ENCODE measurements at places on chromosomes 5 and 9.

DNA sequence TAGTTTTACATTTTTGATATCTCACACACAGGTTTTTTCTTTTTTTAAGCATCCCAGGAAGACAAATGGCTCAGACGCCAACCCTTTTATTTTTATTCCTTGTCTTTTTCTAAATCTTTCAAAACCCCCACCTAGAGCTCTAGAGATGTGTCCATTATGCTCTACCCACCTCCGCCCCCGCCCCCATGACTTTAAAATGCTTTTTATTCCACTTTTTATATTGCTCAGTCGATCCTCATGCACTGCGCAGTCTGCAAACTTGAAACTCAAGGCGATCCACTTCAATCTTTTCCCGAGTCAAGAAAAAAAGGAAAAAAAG lies 411 bp upstream of the MAT2B start:
- H3K4me3 ChIP-seq, result peak overlapping the region; percentile 87
- peaks cover 42% of the 10 kb centered on the region for H3K4me1 ChIP-seq
- peaks cover 27% of the 10 kb centered on the region for H3K36me3 ChIP-seq
- H3K27me3 ChIP-seq, result no peaks in the 10 kb centered on the region

- no peak overlapping the region for H3K27ac ChIP-seq
- DNase-seq, result no peak
- H3K4me1 ChIP-seq, result peaks cover 2% of the 10 kb centered on the region
Measured at GRCh38 chr5:90909101-90909503, 350.5 kb downstream of the ADGRV1 start.

DNA sequence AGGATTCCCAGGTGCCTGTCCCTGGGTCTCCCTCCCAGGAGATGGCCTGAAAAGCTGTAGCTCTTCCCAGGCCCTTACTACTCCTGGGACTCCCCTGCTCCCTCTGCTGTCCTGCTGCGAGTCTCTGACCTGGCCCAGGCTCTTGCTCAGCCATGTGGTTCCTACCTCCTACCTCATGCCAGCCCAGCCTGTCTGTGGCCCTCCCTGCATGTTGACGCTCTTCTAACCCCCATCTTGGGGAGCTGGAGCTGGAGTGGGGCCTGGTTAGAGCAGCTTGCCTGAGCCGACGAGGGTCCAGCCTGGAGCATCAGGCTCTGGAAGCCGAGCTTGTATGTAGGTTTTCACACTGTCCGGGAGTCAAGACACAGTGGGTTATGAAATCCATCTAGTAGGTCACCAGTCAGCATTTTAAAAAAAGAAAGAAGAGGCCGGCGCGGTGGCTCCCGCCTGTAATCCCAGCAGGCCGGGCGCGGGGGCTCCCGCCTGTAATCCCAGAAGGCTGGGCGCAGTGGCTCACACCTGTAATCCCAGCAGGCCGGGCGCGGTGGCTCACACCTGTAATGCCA lies 244.4 kb downstream of the FANCC start:
- DNase-seq, result no peak
- H3K27me3 ChIP-seq, result no peaks in the 10 kb centered on the region
- no peaks in the 10 kb centered on the region for H3K4me1 ChIP-seq
- H3K4me3 ChIP-seq, result no peak overlapping the region
- H3K27ac ChIP-seq, result no peak overlapping the region

DNA sequence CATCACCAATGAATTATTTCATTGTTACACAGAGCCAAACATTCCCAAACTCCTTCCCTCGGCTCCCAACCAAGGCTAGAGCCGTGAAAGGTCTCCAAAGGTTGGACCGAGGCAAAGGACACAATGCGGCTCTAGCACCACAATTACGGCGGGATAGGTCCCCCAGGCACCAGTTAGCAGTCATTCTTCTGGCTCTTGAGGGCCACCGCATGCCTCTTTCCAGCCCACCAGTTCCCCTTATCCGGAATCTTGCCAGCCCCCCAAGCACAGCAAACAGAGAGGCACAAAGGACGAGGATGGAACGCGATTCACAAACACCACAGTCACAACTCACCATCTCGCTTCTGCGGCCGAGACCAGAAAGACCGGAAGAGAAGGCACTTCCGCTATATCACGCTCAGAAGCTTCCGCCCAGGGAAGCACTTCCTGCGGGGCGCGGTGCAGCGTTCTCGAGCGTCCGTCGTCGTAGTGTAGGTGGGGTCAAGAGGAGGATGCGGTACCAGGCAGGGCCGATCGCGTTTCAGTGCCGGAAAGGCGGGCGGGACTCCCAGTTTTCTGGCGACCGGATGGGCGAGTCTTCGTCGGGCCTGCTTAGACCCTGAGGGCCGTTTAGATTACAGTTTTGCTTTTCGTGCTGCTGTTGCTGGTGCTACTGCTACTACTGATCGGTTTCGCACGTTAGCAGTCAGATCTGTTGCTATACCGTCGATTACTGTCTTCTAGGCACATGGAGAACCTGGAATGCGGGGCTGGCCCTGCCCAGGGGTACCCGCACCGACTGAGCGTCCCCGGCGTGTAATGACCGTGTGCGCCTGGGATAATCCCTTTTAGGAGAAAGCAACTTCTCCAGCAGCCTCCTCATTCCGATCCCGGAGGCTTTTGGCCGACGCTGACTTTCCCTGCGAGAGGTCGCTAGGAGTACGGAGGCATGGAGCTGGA lies at the start of gene RPL37:
Gene RPL37 (minus strand): TSS at position 374 of the 939 bp plus-strand sequence. CDS start 37 bp downstream, at position 337.
- peaks cover 58% of the 10 kb centered on the region for H3K36me3 ChIP-seq
- peak; percentile 91 for DNase-seq
- peak within 1 kb of the TSS; percentile 98 for H3K27ac ChIP-seq
- H3K27me3 ChIP-seq, result no peaks in the 10 kb centered on the region
- H3K4me3 ChIP-seq, result peak within 1 kb of the TSS; percentile 99
- H3K4me1 ChIP-seq, result peaks cover 47% of the 10 kb centered on the region

GRCh38 chr5:80607832-80608231 lies 37.8 kb upstream of the ANKRD34B start:
- peaks cover 3% of the 10 kb centered on the region for H3K4me1 ChIP-seq
- peaks cover 3% of the 10 kb centered on the region for H3K36me3 ChIP-seq
- H3K4me3 ChIP-seq, result no peak overlapping the region
- no peak overlapping the region for H3K27ac ChIP-seq
- no peaks in the 10 kb centered on the region for H3K27me3 ChIP-seq

- H3K4me1 ChIP-seq, result peaks cover 13% of the 10 kb centered on the region
- H3K36me3 ChIP-seq, result no peaks in the 10 kb centered on the region
- no peak overlapping the region for H3K4me3 ChIP-seq
Measured at GRCh38 chr9:93357649-93358048, 93.8 kb upstream of the FAM120A start.

DNA sequence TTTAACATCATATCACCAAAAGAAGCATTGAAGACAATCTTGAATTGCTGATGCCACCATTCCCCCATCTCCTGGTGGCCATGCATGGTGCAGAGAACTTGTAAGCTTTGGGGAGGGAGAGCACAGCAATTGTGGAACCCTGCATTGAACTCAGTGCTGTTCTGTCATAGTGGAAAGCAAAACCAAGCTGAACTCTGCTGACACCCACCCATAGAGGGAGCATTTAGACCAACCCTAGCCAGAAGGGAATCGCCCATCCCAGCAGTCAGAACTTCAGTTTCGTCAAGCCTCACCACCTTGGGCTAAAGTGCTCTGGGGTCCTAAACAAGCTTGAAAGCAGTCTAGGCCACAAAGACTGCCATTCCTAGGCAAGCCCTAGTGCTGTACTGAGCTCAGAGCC lies 37.4 kb upstream of the RUSC2 start:
- no peak overlapping the region for H3K4me3 ChIP-seq
- no peaks in the 10 kb centered on the region for H3K4me1 ChIP-seq
- peaks cover 15% of the 10 kb centered on the region for H3K27me3 ChIP-seq
- no peaks in the 10 kb centered on the region for H3K36me3 ChIP-seq

GRCh38 chr9:120770931-120771330 lies 22.3 kb downstream of the FBXW2 start:
- H3K36me3 ChIP-seq, result peaks cover 76% of the 10 kb centered on the region
- H3K27ac ChIP-seq, result peak overlapping the region; percentile 51
- no peak overlapping the region for H3K4me3 ChIP-seq
- H3K4me1 ChIP-seq, result peaks cover 45% of the 10 kb centered on the region

DNA sequence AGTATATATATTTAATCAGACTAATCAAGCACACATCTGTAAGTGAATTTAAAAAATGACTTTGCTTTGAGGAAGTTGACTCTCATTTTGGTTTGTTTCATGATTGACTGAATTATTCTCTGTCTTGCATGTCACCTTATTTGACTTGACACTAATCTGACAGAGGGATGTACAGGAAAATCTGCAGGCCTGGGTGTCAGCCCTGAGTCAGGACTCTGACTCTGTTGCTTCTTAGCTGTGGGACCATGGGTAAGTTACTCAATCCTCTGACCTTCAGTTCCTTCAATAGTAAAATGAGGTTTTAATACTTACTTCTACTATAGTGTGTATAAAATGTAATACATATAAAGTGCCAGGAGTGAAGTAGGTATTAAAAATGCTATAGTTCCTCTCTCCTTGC lies 415.9 kb downstream of the ARHGEF28 start:
- H3K36me3 ChIP-seq, result no peaks in the 10 kb centered on the region
- H3K4me3 ChIP-seq, result no peak overlapping the region
- no peaks in the 10 kb centered on the region for H3K4me1 ChIP-seq
- DNase-seq, result no peak
- H3K27ac ChIP-seq, result no peak overlapping the region

- peak overlapping the region; percentile 3 for H3K4me3 ChIP-seq
- H3K4me1 ChIP-seq, result peaks cover 55% of the 10 kb centered on the region
- no peaks in the 10 kb centered on the region for H3K27me3 ChIP-seq
- H3K27ac ChIP-seq, result peak overlapping the region; percentile 64
- H3K36me3 ChIP-seq, result peaks cover 28% of the 10 kb centered on the region
Measured at GRCh38 chr9:125650271-125650737, 56.7 kb downstream of the MAPKAP1 start.

- H3K27ac ChIP-seq, result no peak overlapping the region
- no peaks in the 10 kb centered on the region for H3K36me3 ChIP-seq
- DNase-seq, result no peak
- H3K4me1 ChIP-seq, result no peaks in the 10 kb centered on the region
Measured at GRCh38 chr9:130199605-130200004, 27.4 kb downstream of the NCS1 start.

- no peak for DNase-seq
- peaks cover 30% of the 10 kb centered on the region for H3K36me3 ChIP-seq
- no peaks in the 10 kb centered on the region for H3K4me1 ChIP-seq
- no peak overlapping the region for H3K4me3 ChIP-seq
- no peaks in the 10 kb centered on the region for H3K27me3 ChIP-seq
Measured at GRCh38 chr9:136517012-136517743, 28.7 kb downstream of the NOTCH1 start.

DNA sequence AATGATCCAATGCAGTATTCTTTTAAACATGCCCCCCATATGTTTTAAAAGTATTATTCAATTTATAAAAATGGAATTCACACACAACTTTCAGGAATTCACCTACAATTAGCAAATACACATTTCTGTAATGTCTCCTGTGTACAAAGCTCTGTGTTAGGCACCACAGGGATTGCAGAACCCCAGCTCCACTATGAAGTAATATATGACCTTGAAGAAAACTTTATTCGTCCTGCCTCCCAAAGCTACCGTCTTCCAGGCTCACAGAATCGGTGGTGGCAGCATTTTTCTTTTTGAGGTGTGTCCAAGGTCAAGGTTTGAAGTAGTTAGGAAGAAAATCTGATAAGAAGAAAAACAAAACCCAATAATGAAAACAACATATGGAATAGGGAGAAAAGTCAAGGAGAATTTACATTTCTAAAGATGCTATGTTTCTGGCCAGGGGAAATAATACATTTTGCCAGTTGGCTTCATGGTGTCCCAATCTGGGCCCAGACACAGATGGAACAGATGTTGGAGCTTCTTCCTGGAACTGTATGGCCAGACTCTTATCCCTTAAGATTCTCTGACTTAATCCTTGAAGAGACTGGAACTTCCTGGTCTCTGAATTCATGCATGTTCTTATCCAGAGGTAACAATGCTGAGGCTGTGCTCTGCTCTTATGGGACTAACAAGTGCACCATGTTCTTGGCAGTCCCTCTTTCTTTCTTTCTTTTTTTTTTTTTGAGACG lies 22.0 kb upstream of the LVRN start:
- no peaks in the 10 kb centered on the region for H3K36me3 ChIP-seq
- H3K4me3 ChIP-seq, result no peak overlapping the region
- DNase-seq, result no peak

DNA sequence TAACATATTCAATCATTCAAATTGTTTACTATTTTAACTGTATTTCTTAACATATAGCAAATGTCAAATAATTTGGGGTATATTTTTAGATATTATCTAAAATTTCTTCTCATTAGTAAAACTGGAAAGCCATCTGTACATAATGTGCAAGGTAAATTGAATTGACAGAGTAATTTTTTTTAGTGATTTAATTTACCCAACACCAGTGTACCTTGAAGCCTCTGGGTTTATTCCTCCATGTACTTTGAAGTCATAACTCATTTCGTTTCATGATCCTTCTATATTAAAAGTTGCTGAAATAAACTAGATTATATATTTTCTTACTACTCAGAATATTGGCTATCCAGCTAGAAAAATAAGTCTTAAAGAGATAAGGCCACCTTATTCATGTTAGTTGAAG lies 674.9 kb downstream of the PRR16 start:
- H3K4me3 ChIP-seq, result no peak overlapping the region
- H3K36me3 ChIP-seq, result no peaks in the 10 kb centered on the region
- H3K4me1 ChIP-seq, result no peaks in the 10 kb centered on the region
- DNase-seq, result no peak
- no peak overlapping the region for H3K27ac ChIP-seq

DNA sequence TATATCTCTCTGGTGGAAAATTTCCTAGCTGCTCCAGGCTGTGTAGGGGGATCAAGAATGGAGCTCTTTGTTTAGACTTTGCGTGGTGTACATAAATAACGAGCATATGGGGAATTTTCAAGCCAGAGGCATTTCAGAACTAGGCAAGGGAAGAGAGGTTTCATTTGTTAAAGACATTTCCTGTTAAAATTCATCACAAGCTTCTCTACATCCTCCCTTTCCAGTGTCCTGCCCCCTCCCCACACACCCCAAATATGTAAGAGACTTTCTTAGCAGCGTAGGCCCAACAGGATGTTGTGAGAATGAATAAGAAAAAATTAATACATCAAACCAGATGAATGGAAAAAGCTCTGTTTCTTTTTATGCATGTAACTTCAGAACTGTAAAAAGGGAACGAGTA lies 150.3 kb downstream of the GPBP1 start:
- peaks cover 21% of the 10 kb centered on the region for H3K4me1 ChIP-seq
- no peaks in the 10 kb centered on the region for H3K36me3 ChIP-seq
- H3K4me3 ChIP-seq, result no peak overlapping the region
- peak overlapping the region; percentile 30 for H3K27ac ChIP-seq
- DNase-seq, result no peak

GRCh38 chr9:105319202-105319813 lies 74.9 kb downstream of the SLC44A1 start:
- DNase-seq, result no peak
- no peak overlapping the region for H3K27ac ChIP-seq

GRCh38 chr9:111909444-111909843 lies 12.8 kb downstream of the UGCG start:
- peaks cover 54% of the 10 kb centered on the region for H3K4me1 ChIP-seq
- no peak for DNase-seq
- H3K36me3 ChIP-seq, result peaks cover 17% of the 10 kb centered on the region
- peaks cover 2% of the 10 kb centered on the region for H3K27me3 ChIP-seq
- no peak overlapping the region for H3K4me3 ChIP-seq
- H3K27ac ChIP-seq, result no peak overlapping the region

GRCh38 chr5:36723912-36724311 lies 117.5 kb downstream of the SLC1A3 start:
- H3K36me3 ChIP-seq, result peaks cover 3% of the 10 kb centered on the region
- H3K4me1 ChIP-seq, result peaks cover 19% of the 10 kb centered on the region
- peaks cover 2% of the 10 kb centered on the region for H3K27me3 ChIP-seq
- H3K27ac ChIP-seq, result no peak overlapping the region
- peak overlapping the region; percentile 75 for H3K4me3 ChIP-seq
- no peak for DNase-seq

- H3K36me3 ChIP-seq, result peaks cover 10% of the 10 kb centered on the region
- no peak overlapping the region for H3K27ac ChIP-seq
- H3K27me3 ChIP-seq, result peaks cover 5% of the 10 kb centered on the region
- no peak for DNase-seq
- no peaks in the 10 kb centered on the region for H3K4me1 ChIP-seq
Measured at GRCh38 chr9:132171702-132172101, 9.8 kb downstream of the NTNG2 start.

Measured in activated T-helper 2 cell treated with anti-CD3 and anti-CD28 coated beads, Interferon-gamma antibody, Interleukin-2, Interleukin-4, amounts not matched to agents 10 μg/mL and 5 μg/mL and 100 μg/mL, durations not matched to agents 14 hours and 24 hours and 36 hours (primary cell).